Activated CD4-positive, alpha-beta T cell treated with anti-CD3 and anti-CD28 coated beads, Interleukin-2, Interleukin-4, amounts not matched to agents 100 ng/mL and 50 ng/mL, durations not matched to agents 16 hours and 8 hours (primary cell): ENCODE measurements at places on chromosomes 2 and 18.

DNA sequence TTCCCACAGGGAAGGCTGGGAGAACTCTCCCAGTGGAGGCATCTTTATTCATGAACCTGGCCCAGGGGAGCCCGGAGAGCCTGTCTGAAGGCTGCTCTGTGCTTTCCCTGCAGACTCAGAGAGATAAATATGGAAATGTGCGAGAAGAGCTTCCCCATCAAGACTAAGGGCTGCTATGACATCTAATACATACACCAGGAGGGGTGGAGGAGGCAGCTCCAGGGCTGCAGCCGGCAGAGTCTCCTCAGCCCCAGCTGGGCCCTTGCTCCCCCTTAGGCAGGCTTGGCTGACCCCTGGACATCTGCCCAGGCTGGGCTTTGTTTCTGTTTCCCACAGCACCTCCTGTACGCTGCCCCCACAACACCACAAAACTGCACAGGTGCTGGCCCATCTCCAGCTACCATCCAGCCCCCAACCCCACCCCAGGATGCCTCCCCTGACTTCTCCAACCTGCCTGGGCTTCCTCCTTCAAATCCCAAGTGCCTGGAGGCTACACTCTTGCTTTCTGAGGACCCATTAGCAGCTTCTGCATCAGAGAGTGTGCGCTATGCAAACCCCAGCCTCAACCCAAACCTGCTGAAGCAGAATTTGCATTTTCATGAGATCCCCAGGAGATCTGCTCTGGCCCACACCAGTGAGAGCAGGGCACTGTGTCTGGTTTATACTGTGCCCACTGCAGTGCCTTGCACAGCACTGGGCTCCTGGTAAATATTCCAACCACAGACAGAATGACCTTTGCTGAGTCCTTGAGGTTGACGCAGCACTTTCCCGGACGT, 96.8 kb downstream of the VSNL1 start:
- DNase-seq = no peak

- DNase-seq = no peak
Measured at GRCh38 chr18:74440808-74441427, 16.2 kb downstream of the DIPK1C start.

DNA sequence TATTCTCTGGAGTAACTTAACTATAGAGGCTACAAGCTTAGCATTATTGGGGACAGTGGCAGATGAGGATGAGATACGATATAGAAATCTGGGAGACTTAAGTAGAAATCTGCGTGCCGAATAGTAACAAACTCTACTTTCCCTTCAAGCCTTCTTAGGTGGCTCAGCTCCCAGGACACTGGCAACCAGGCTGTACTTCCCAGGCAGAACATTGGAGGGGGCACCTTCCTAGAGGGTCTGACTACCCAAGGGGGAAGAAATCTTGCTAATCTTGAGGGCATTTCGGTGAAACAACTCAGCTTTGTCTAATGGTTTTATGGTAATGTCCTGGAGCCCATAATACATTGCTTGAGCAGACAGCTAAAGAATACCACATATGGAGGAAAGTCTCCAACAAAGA, 126.2 kb upstream of the DTNA start:
- DNase-seq = no peak

GRCh38 chr2:204550751-204551511, 5.7 kb downstream of the PARD3B start:
- no peak for DNase-seq

DNA sequence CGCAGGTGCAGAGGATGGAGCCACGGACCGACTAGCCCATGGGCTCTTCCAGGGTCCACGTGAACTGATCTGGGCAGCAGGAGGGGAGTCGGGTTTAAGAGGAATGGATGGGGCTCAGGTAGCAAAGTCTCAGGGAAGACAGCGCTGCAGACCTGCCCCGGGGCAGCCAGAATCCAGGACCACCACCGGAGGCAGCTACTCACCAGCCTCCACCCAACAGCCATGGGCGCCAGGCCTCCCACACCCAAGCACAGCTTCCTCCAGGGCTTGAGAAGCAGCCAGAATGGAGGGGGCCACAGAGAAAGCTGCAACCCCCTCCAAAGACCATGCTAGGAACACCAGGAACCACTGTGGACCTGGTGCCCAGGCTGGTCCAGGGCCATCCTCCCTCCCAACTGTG, 164.3 kb downstream of the TWIST2 start:
- DNase-seq = no peak

GRCh38 chr2:190486037-190486623, 48.4 kb downstream of the NEMP2 start:
- DNase-seq = no peak

GRCh38 chr2:194205568-194206227, 1451.3 kb upstream of the SLC39A10 start:
- DNase-seq = no peak

GRCh38 chr2:198063242-198063641, 258.8 kb downstream of the PLCL1 start:
- no peak for DNase-seq

GRCh38 chr2:25123682-25124081, 44.7 kb downstream of the POMC start:
- no peak for DNase-seq

DNA sequence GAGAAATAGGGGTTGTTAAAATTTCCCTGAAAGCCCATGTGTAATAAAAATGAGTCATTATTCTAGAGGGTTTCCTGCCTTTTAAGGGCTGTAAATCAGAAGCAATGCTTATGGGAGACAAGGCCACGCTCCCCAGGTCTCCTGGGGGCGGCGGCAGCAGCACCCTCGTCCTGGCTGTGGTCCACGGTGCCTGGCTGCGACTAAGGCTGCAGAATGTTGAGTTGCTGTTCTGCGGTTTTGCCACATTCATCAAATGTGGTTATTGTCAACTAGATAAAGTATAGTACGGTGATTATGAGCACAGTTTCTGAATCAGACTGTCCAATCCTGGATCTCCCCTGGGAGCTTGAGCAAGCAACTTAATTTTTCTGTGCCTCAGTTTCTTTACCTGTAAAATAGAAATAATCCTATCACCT, 11.9 kb upstream of the AGFG1 start:
- DNase-seq = peak; percentile 82

DNA sequence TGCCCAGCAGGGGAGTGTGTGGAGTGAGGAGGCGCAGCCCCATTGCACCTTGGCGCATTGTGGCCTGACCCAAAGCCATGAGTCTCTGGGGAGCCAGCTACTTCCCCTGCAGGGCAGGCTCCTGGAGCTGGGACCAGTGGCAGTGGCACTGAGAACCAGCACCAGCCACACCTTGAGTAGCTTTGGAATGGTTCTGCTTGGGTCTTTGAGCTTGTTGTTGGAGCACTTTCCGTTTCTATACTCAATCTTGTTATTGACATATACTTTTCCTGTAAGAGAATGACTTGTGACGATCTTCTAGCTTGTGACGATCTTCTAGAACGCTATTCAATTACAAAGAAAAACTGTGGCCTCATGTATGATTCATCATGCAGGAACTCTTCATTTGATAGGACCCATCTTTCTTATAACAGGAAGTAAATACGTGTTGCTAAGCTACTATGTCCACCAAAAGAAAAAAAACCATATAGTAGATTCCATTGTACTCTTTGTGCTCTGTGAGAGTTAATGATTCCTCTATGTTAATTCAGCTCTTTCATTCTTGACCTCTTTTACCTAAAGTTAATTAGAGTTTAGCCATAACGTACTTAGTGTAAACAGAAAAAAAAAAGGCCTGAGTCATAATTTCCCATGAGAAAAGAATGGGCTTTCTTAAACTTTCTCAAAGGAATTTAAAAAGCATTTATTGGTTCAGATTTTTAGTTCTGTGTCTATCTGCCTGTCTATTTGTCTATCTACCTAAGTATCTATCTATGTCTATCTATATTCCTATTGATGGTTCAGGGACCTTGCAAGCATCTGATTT, 113.1 kb downstream of the GATA6 start:
- DNase-seq = peak; percentile 9

GRCh38 chr18:48786455-48787202, 164.1 kb downstream of the SMAD7 start:
- DNase-seq = no peak

DNA sequence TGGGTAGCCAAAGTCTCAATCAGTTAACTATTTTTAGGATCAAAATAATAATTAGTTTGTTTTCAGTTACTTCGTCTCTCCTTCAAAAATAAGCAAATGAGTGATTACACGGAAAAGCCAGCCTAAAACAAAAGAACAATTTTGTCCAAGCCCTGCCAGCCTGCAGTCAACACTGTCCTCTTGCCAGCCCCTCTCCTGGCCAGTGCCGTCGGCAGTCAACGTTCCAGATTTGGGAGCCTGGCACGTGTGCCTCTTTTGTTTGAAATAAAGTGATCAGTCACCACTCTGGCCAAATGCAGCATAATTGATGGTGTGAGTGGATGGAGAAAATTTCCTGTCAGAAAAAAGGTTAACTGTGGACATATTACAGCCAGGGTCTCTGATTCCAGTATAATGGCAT, 260.6 kb upstream of the SKOR2 start:
- no peak for DNase-seq

DNA sequence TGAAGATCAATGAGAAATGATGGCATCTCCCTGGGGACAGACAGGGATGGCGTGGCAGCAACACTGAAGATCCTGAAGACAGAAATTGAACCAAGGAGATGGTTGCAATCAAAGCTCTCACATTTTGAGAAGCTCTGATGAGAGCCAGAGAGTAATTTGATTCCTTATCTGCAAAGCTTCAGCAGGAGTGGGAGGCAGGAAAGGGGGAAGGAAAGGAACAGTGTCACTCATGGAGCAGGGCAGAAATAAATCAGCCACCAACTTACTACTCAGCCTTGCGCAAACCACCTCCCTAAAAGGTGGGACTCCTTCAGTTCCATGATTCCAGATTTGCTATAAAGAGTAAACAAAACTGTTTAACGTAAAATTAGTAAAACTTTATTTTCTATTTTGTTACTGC, 119.2 kb downstream of the CACNB4 start:
- no peak for DNase-seq

- no peak for DNase-seq
Measured at GRCh38 chr2:200095436-200095835, 140.1 kb downstream of the MAIP1 start.

DNA sequence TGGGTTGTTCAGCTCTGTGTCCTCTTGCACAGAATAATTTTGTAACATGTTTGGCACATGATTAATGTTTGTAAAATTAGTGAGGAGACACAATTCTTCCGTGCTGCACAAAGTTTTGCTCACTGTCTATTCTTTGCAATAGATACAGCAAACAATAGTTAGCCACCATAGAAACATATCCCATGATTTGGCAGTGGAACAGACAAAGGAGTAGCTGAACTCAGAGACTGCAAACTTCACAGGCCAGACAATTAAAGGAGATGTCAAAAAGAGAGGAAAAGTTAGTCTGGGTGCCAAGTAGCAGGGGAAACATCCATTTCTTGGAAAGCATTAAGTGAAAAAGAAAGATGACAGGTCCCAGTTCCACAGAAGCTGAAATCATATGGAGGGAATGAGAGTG, 267.4 kb upstream of the NRXN1 start:
- DNase-seq = no peak
